Stimulated activated CD4-positive, alpha-beta T cell treated with anti-CD3 and anti-CD28 coated beads, Interleukin-1b, Interleukin-23, amount 100 ng/mL, for 1 hour (primary cell): ENCODE measurements at places on chromosomes 13 and 19.

GRCh38 chr13:29922281-29922821, 71.9 kb upstream of the UBL3 start:
- no peak for DNase-seq

DNA sequence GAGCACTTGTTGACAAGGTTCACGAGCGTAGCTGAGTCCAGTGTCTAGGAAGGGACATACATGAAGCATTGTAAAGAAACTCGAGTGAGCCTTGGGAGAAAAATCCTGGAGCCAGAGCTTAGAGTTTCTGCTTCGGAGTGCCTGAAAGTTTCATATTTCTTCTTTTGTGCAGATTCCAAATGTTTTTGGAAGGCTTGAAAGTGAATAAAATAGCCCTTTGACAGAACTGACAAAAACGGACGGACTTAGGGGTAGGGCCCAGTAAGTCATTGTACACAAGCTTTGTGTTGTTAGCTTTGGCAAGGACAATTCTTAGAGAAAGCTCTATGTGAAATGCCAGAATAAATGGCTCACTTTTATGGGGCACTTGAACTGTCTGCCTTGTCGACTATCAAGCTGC, 2.8 kb downstream of the RNF113B start:
- DNase-seq = no peak

- no peak for DNase-seq
These were observed 5.6 kb upstream of the SIGLEC9 start for GRCh38 chr19:51119101-51119500.

DNA sequence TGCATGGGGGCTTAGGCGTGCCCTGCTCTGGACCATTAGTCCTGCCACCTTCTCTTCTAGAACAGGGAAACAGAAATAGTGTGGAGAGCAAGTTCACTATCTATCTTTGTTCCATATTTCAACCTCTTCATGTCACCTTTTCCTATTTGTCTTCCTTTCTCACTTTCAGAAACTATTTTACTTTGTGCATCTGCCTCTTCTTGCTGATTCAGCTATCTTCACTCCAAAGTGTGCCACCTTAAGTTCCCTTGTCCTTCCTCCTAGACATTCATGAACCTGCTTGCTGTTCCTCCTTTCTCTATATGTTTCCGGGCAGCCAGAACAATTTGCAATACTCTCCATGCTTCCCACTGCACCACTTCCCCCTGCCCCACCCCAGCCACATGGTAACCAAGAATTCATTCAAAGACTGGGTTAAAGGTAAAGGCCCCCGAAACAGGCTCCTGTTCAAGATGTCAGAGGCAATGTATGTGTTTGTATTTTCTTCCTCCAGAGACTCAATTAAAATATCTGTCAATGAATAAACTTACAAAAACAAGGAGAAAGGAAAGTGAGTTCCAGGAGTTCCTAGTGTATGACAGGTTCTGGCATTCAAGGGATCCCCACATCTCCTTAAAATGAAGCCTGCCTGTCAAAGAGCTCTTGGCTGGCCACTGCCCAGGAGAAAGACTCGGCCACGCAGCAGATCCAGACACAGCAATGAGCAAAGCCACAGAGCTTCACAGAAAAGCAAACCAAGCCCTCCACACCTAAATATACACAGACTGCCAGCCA, 268.1 kb downstream of the DNAJC15 start:
- no peak for DNase-seq

DNA sequence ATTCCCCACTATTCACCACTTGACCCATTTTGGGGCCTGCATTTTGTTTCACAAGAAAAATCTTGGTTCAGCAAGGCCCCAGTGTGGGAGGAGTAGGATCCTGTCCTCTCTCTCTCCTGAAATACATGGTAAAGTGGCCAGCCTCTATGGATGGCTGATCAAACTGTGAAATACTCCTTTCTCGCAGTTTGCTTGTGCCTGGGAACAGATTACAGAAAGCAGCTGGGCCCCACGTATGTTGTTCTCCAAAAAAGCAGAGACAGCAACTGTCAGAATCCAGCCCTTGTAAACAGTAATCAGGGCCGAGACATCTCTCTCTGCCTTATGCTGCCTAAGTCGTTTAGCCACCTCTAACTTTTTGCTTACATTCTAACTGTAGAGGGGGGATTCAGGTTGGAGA, 61.0 kb upstream of the RAP2A start:
- no peak for DNase-seq
